Heart right ventricle (tissue), 16 donors: ENCODE measurements at places on chromosomes 5 and 9.

DNA sequence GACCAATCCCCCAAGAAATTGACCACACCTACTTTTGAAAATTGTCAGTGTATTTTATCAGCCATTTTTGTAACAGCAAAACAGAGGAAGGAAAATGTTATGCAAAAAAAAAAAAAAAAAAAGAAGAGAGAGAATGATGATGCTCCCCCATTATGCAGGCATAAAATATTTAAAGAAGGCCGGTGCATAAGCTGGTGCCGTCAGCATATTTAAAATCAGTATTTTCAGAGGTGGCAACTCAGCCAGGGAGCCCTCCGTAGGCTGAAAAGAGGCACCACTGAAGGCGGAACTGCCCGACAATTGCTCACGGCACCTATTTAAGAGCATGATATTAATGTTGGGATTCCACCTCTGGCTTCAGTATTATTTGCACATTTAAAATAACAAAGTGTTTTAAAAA lies 33.4 kb downstream of the IRX2 start:
- no peaks in the 10 kb centered on the region for H3K36me3 ChIP-seq
- H3K27me3 ChIP-seq = no peaks in the 10 kb centered on the region
- no peaks in the 10 kb centered on the region for H3K4me1 ChIP-seq
- no peak for DNase-seq
- no peak overlapping the region for H3K4me3 ChIP-seq

DNA sequence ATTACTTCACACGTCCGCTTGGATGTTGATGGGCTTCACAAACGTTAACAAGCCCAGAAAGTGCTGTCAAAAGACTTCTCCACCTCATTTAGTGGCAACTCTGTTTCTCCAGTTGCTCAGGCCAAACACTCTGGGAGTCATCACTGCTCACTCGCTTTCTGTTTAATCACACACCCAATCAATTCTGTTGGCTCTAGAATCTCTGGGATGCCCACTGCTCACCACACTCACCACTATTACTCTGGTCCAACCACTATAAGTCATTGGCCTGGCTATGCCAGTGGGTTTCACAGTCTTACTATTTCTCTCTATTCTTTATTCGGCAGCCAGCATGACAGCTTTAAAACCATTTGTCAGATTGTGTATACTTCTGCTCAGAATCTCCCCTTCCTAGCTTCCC lies 163.5 kb downstream of the KDM4C start:
- no peaks in the 10 kb centered on the region for H3K27me3 ChIP-seq
- peaks cover 5% of the 10 kb centered on the region for H3K4me1 ChIP-seq
- no peak overlapping the region for H3K4me3 ChIP-seq
- DNase-seq = no peak
- H3K27ac ChIP-seq = no peak overlapping the region

DNA sequence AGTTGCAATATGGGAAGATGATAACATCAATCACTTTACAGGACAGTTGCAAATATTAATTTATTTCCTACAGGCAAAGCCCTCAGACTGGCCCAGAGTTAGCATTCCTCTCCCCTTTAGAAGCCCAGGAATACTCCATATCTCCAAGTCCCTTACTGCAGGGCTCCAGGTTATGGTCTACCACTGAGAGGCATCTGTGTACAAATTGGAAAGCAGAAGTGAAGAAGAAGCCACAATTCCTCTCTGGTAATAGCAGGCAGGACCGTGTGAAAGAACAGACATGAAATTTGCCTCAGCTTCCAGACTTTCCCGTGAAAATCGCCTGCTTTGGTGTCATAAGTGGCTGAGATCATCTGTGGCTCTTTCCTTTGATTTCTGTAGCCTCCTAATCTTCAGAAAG lies 289.6 kb downstream of the GLIS3 start:
- no peaks in the 10 kb centered on the region for H3K36me3 ChIP-seq
- H3K4me1 ChIP-seq = no peaks in the 10 kb centered on the region
- H3K27ac ChIP-seq = no peak overlapping the region
- H3K4me3 ChIP-seq = no peak overlapping the region

- no peak overlapping the region for H3K4me3 ChIP-seq
- no peaks in the 10 kb centered on the region for H3K36me3 ChIP-seq
- no peaks in the 10 kb centered on the region for H3K27me3 ChIP-seq
- H3K4me1 ChIP-seq = no peaks in the 10 kb centered on the region
Observed at GRCh38 chr5:104327801-104328200, 765.2 kb upstream of the NUDT12 start.

DNA sequence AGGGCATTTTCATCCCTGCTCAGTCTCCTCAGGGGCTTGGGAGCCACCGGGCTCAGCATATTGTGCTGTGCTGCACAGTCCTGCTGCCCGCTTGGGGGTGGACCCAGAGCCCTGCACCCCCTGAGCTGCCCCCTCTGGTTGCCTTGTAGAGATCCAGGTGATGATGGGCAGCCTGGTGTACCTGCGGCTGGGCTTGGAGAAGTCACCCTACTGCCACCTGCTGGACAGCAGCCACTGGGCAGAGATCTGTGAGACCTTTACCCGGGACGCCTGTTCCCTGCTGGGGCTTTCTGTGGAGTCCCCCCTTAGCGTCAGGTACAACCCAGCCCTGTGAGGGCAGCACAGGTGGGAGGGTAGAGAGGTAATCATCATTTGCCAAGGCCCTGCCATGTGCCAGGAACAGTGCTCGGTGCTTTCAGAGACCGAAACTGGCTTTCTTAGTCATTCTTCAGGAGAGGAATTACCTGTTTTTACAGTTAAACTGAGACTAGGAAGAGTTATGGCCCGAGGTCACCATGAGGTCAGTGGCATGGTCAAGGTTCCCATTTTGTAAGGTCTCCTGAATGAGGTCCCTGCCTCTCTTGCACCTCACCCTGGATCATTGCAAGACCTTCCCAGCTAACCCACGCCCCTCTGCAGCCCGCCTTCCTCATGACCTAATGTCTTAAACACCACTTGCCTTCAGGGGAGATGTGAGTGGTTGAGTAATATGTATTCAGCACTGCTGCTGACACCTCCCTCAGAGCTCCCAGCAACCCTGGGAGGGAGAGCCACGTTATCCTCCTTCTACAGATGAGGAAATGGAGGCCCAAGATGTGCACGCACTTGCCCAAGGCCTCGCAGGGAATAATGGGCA lies 7.5 kb downstream of the NHP2 start:
- H3K27ac ChIP-seq = no peak overlapping the region
- peak; percentile 51 for DNase-seq
- no peaks in the 10 kb centered on the region for H3K4me1 ChIP-seq
- no peak overlapping the region for H3K4me3 ChIP-seq
- H3K36me3 ChIP-seq = no peaks in the 10 kb centered on the region
- H3K27me3 ChIP-seq = no peaks in the 10 kb centered on the region

- H3K27ac ChIP-seq = no peak overlapping the region
- H3K27me3 ChIP-seq = no peaks in the 10 kb centered on the region
- H3K36me3 ChIP-seq = peaks cover 2% of the 10 kb centered on the region
- H3K4me3 ChIP-seq = no peak overlapping the region
Observed at GRCh38 chr9:128161215-128161902, 1.3 kb downstream of the BBLN start.

DNA sequence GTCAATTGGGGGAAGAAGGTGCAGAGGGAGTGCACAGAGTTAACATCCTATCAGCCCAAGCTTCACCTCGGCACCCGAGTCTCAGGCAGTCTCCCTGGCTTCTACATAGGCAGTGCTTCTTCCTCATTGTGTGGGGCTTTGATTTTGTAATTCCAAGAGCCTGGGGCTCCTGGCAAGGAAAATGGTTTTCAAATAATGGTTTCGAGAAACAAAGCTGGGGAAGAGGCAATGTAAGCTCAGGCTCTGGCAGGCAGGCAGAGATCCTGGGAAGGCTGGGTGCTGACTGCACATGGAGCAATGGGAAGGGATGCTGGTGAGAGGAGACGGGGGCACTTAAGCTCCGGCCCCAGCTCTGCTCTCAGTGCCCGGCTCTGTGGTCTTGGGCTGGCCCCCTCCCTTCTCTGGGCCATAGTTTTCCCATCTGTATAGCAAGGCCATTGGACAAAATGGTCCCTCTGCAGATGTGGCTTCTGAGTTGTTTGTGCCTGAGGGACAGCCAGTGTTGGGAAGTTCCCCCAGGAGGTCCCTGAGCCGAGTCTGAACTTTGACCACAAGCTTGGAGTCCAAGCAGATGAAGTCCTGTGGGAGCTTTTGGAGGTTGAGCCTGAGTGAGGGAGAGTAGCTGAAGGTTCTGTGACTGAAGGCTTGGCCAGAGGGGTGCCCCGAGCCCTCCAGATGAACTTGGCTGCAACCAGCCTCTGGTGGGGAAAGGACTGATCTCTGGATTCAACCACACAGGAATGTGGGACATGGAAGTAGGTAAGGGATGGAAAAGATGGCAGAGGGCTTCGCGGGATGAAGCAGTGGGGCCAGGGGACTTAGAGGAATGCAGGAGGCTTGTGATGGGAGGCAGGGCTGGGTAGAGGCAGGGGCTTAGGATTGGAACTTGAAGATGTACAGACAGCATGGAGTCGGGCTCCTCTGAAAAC lies 28.5 kb upstream of the IL17B start:
- H3K27ac ChIP-seq = peak overlapping the region; percentile 76
- DNase-seq = no peak
- H3K4me1 ChIP-seq = peaks cover under 1% of the 10 kb centered on the region
- peak overlapping the region; percentile 64 for H3K4me3 ChIP-seq

GRCh38 chr5:55151923-55152842 lies 7.8 kb upstream of the GPX8 start:
- H3K27ac ChIP-seq = no peak overlapping the region
- no peak overlapping the region for H3K4me3 ChIP-seq
- no peak for DNase-seq
- H3K27me3 ChIP-seq = peaks cover 13% of the 10 kb centered on the region
- H3K4me1 ChIP-seq = no peaks in the 10 kb centered on the region
- H3K36me3 ChIP-seq = no peaks in the 10 kb centered on the region

GRCh38 chr5:14457476-14457875 lies 124.1 kb upstream of the OTULINL start:
- no peak overlapping the region for H3K4me3 ChIP-seq
- H3K36me3 ChIP-seq = peaks cover 71% of the 10 kb centered on the region
- H3K4me1 ChIP-seq = peaks cover 8% of the 10 kb centered on the region

DNA sequence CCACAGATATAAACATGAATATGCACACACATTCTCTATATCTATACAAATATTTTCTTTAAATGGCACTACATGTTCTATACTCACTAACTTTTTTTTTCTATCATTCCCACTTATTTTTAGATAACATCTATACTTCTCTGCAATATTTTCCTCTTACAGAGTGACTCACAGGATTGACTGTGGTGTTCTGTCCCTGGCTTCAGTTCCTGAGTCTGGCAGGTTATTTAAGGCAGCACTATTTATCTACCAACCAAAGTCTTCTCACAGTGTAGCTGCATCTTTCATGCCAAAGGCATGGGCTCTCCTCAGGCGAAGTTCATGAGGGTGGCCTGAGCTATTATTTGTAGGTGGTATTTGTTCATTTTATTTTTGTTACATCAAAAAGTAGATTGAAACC lies 409.0 kb downstream of the PRR16 start:
- no peak overlapping the region for H3K4me3 ChIP-seq
- no peak for DNase-seq
- H3K4me1 ChIP-seq = no peaks in the 10 kb centered on the region
- no peaks in the 10 kb centered on the region for H3K36me3 ChIP-seq
- H3K27ac ChIP-seq = no peak overlapping the region
- H3K27me3 ChIP-seq = no peaks in the 10 kb centered on the region

- H3K27me3 ChIP-seq = no peaks in the 10 kb centered on the region
- H3K4me3 ChIP-seq = no peak overlapping the region
- H3K27ac ChIP-seq = no peak overlapping the region
- H3K4me1 ChIP-seq = peaks cover 41% of the 10 kb centered on the region
- DNase-seq = no peak
Observed at GRCh38 chr9:93496285-93496684, 42.9 kb upstream of the FAM120AOS start.

- no peaks in the 10 kb centered on the region for H3K27me3 ChIP-seq
- H3K4me3 ChIP-seq = no peak overlapping the region
- no peaks in the 10 kb centered on the region for H3K4me1 ChIP-seq
- no peaks in the 10 kb centered on the region for H3K36me3 ChIP-seq
Observed at GRCh38 chr5:106780355-106780754, 890.4 kb downstream of the EFNA5 start.

- H3K4me3 ChIP-seq = no peak overlapping the region
- H3K27ac ChIP-seq = no peak overlapping the region
- H3K36me3 ChIP-seq = no peaks in the 10 kb centered on the region
- H3K4me1 ChIP-seq = peaks cover 20% of the 10 kb centered on the region
Observed at GRCh38 chr5:175655411-175655810, 2.5 kb upstream of the HRH2 start.
